Activated T-helper 1 cell treated with anti-CD3 and anti-CD28 coated beads, Interleukin-12 subunit alpha, Interleukin-12 subunit beta, Interleukin-2, Interleukin-4 antibody, amounts not matched to agents 30 ng/mL and 10 ng/mL and 1 ng/mL, durations not matched to agents 14 hours and 24 hours and 36 hours (primary cell): ENCODE measurements at places on chromosomes 2 and 18.

DNA sequence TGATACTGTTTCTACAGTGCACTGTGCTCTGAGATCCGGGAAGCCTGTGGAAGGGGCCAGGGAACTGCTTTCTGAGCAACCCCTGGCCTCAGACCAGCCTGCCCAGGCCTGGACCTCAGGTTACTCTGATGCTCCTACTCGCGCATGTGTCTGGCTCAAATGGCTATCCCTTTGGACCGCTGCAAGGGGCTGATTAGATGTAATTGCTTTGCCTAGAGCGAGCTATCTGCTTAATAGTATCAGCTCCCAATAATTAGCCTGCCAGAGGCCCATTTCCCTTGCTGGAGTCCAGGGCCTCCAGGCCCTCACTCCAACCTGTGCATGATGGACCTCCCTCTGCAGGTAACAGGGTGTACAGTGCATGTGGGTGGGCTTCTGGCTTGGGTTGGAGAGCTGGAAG is 7.2 kb upstream of the KCNK3 start:
- DNase-seq: no peak

DNA sequence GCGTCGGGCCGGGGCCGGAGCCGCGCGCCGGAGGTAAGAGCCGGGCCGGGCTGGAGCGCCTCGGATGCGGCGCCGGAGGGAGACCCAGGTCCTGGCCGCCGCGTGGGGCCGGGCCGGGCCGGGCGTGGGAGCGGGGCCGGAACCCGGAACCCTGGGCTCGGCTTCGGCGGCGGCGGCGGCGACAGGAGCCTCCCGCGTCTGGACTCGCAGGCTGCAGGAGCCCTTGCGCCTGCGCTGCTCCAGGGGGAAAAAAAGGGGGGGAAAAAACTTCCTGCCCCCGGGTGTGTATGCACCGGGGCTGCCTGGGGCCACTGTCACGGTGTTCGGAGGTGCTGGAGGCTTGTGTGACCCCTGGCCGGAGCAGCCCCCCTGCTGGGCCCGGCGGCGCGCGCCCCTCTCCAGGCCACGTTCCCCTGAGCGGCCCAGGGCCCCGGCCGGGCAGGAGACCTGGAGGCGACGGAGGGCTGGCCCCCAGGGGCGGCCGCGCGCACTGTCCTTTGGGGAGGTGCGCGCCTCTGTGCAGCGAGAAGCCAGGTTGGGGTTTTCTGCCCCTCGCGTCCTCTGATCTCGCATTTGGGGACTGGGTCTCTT is 864 bp downstream of the KLHL29 start:
- no peak for DNase-seq

GRCh38 chr18:79567481-79568147 is 112.0 kb upstream of the CTDP1 start:
- no peak for DNase-seq

DNA sequence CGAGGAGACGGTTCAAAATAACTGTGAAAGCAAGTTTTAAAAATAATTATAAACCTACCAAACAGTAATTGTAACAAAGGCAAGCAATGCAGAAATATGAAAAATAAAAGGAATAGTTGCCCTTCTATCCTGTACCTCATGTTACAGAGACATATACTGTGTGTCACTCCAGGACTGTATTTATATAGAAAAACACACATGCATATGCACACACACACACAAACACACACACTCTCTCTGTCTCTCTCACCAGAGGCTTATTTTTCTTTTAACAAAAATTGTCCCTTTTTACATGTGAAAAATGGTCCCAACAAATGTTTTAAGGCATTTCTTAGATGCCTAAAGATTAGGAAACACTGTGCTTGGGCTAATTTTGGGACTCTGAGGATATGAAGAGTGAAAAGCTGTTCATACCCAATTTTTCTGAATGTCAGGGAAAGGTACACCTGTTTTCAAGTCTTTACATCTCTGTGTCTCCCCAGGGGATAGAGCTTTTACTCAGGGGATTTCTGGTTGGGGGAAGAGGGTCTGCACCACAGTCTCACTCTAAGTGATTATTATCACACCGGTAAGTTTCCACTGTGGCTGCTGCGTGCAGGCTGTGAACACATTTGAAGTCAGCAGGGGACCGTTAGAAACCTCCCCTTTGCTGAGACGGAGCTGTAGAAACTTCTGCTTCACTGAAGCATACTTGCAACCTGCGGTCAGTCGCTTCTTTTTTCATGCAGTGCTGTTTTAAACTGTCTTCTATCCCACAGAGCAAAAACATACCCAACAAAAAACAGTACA is 51.4 kb upstream of the SPAG16 start:
- DNase-seq: peak; percentile 12

GRCh38 chr2:239047420-239047819 is 199.5 kb downstream of the TWIST2 start:
- no peak for DNase-seq

DNA sequence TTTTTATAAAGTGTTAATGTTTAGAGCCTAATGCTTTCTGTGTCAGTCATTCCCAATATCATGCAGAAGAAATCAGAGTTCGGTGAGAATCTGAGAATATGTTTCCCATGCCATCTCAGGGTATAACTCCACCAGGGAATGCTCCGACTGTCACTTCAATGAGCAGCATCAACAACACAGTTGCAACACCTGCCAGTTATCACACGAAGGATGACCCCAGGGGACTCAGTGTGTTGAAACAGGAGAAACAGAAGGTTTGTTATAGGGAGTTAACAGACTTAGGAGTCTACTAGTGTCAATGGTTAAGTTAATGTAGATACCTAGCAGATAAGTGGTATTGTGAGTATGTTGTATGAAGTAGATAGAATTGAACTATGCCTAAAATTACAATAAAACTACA is 31.0 kb downstream of the VAPA start:
- DNase-seq: no peak

- DNase-seq: no peak
Observed at GRCh38 chr18:48342125-48342524, 67.1 kb downstream of the ZBTB7C start.

GRCh38 chr2:38130876-38131275 is 54.9 kb upstream of the CYP1B1 start:
- DNase-seq: no peak

GRCh38 chr18:74804677-74805076 is 207.0 kb downstream of the ZNF407 start:
- no peak for DNase-seq

DNA sequence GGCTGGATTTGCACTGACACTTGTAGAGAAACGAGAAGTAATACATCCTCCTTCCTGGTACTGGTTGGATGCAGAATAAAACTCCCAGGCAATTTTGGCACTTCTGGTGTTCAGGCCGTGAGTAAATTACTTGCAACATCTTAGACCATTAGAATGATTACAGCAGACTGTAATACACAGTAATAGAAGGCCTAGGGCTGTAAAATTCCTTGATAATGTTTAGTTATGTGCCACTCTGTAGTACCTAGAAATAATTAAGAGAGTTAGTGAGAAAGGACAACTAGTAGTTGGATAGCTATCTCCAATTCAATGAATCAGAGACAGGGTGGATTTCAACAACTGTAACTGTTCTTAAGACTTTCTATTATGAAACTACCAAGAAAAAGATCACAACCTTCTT is 356.3 kb upstream of the SETBP1 start:
- DNase-seq: no peak

- DNase-seq: no peak
Observed at GRCh38 chr2:39308778-39309177, 65.0 kb upstream of the CDKL4 start.

GRCh38 chr2:238955648-238956531 is 108.0 kb downstream of the TWIST2 start:
- DNase-seq: no peak

DNA sequence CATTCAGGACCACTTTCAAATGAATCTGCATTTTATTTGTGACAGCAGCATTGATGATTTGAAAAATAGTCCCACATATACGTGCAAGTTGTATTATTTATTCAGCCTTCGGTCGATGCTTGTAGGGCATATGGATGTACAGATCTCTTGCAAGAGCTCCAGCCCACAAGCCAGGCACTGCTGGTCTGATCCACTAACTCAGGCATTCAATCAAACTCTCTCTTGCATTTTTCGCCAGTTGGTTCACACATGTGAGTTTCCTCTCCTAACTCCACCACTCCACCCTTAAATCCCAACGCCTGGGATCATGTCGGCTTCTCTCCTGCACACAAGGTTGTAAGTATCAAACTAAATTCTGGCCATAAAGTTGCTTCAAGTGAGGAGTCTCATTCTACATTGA is 318.7 kb downstream of the CYP26B1 start:
- no peak for DNase-seq

- DNase-seq: no peak
Observed at GRCh38 chr2:191270306-191271161, 25.3 kb downstream of the MYO1B start.

- no peak for DNase-seq
Observed at GRCh38 chr2:85173909-85174308, 40.7 kb downstream of the TCF7L1 start.

DNA sequence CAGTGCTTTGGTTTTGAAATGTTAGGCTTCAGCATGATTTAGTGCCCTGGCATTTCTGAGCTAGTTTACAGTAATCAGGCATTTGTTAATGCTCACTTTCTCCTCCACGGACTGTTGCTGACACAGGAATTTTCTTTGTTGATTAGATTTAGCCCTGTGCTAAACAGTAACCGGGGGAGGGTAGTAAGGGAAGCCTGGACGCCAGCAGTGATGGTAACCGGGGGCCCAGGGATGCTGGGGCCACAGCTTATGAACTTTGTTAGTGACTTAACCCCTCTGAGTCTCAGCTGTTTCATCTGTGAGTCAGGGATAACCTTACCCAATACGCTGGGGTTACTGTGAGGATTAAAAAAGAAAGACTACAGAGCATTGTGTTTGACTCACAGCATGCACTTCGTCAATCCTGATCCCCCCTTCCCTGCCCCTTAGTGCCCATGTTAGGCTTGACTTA is 33.5 kb downstream of the KLHL29 start:
- DNase-seq: no peak

DNA sequence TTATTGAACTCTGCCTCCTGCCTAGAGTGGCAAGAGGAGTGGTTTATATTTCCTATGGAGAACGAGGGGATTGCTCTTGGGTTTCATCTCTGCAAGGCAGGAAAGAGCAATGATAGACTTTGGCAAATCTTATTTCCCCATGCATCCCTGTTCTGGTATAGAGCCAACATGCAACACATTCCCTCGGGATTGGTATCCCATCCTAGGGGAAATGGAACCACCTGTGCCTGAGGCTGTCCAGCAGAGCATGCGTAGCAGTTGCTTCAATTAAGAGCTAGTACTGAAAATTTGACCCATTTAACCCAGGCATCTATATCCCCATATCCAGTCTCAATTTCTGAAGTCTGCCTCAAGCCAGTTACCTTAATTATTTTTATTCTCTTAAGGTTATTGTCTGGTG is 205.3 kb downstream of the KCNS3 start:
- no peak for DNase-seq

GRCh38 chr2:217049956-217050355 is 190.1 kb upstream of the TNP1 start:
- no peak for DNase-seq

GRCh38 chr18:12315911-12316310 is 7.9 kb downstream of the TUBB6 start:
- DNase-seq: no peak

- DNase-seq: no peak
Observed at GRCh38 chr2:45210462-45211195, 201.4 kb upstream of the SIX2 start.
